Activated CD4-positive, alpha-beta T cell treated with anti-CD3 and anti-CD28 coated beads for 48 hours (primary cell): ENCODE measurements at places on chromosomes 3 and 15.

- DNase-seq, result no peak
Observed at GRCh38 chr15:40103864-40104271, 4.8 kb downstream of the BMF start.

DNA sequence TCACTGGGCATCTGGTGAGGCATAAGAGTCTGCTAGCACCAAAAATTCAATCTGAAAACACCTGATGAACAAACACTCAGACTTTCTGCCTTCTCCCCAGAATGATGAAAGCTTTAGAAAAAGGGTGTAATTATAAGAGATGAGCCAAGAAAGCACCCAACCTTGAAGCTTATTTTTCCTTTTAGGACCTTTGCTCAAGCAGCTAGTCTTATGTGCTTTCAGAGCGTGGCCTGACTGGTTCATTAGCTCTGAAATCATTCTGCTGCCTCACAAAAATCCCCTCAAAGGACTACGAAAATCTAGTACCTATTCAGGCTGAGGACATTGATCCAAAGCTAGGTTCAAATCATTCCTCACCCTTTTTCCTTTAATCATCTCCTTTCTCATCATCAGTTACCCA lies 662.3 kb downstream of the MAGI1 start:
- DNase-seq, result no peak

DNA sequence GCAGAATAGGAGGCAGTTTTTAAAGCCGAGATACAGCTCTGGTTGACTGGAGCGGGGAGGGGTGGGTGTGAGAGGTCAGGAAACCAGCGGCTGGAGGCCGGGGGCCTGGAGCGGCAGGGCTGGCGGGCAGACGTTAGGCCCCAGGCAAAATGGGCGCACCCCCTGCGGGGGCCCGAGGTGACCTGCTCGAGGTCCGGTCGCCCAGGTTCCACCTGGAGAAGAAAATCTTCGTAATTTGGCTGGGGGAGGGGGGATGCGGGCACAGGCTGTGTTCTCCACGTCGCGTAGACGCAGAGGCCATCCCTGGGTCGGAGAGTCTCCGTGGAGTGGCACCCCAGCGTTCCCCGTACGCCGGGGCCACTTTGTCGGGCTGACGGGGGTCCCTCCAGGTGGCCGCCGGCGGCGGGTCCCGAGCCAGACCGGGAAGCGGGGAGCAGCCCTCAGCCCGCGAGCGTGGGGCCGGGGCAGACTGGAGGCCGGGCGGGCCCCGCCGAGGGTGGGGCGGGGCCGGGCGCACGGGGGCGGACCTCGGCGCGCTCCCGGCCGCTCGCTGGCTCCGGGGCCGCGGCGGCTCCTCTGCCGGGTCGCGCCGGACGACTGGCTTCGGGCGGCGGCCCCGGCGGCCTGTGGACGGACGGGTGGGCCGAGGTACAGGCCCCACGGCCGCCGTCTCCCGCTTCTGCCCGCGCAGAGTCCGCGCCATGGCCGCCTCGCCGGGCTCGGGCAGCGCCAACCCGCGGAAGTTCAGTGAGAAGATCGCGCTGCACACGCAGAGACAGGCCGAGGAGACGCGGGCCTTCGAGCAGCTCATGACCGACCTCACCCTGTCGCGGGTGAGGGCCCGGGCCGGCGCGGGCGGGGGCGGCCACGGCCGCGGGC lies at the start of gene CRTC3:
TSS of gene CRTC3 (plus strand) at position 553 of the 879 bp plus-strand sequence. CDS start at position 702, 149 bp downstream.
- peak; percentile 61 for DNase-seq

DNA sequence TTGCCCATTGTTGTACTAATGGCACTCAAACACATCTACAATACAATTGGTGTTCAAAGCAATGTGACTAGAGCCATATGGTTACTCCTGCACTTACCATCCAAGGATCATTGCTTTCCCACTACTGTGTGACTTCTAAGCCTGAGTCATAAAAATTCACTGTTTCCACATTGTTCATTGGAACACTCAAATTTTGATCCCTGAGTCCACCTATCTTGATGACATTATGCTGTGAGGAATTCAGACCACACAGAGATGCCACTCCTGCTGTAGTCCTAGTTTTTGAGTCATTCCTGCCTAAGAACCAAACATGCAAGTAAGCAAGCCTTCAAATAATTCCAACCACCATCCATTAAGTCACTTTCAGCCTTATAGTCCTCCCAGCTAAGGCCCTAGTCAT lies 176.2 kb downstream of the EFHB start:
- no peak for DNase-seq
